ENCODE measurements at places on chromosomes 6 and 20.

GRCh38 chr20:35901678-35902544, 52.4 kb downstream of the SCAND1 start:
- DNase-seq: no peak

DNA sequence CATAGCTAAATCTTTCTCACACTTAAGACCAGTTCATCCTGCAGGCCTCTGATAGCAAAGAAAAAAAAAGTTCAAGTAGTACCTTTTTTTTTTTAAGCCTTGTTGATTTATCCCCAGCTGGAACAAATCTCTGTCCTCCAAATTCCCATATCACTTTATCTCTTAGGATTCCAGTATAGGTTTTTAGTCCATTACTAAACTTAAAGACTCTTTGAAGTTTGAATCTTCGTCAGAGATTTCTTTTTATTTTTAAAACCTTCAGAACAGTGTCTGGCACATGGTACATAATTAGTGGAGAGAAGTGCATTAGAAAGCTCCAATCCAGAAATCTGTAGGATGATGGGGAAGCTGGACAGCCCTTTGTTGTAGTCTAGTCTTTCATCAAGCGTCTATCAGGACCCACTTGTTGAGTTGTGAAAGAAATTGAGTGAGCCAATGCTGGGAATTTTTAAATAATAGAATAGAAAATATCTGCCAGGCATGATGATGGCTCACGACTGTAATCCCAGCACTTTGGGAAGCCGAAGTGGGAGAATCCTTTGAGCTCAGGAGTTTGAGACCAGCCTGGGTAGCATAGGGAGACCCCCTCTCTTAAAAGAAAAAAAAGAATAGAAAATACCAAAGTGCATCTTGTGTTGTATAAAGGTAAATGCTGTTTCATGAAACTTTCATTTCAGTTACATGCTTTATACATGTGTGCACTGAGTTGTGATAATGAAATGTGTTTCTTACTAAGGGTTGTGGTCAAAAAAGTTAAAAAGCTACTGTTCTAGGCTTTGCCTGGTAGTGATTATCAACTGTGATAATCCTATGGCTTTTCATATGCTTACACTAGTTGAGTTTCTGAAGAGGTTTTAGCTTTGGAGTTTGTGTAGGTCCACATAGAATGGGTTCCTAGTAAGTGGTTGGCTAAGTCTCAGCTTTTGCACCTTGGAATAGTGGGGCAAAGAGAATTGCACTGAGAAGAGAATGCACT, 3.2 kb downstream of the NFYA start:
- DNase-seq: no peak

- no peak for DNase-seq
Measured at GRCh38 chr6:45657226-45657625, 279.5 kb upstream of the SUPT3H start.

DNA sequence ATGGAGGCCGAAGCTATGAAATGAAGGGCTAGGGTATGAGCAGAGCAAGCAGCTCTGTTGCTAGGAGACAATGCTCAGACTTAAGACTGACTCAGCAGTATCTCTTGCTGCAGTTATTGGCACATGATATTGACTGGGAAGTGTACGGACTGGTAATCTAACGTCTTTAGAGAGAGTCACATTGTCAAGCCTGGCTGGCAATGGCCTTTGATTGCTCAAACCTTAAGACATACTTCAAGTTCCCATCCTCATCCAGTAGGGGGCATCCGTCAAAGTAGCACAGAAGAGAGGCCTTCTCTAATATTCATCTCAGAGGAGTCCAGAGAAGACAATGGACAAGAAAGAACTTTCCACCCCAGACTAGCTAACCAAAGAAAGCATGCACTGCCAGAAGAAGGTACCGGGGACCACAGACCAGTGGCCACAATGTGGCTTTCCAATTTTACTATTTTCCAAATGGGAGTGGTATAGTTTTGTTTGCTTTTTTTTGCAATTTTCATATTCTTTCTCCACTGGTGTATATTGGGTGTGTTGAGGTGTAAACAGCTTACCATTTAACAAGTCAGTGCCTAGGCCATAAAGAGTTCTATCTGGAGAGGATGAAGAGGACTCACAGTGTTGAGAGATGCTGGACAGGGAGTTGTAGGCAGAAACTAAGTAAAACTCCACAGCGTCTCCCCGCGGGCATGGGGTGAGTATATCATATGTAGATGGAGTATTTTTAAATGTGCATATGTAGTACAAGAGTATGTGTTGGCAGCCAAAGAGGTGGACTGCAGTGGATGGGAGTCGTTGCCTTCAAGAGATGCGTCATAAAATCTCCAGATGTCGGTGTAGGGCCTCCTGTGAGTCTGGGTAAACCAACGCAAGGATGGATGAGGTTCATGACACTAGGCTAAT, 36.7 kb downstream of the LRFN2 start:
- no peak for DNase-seq

DNA sequence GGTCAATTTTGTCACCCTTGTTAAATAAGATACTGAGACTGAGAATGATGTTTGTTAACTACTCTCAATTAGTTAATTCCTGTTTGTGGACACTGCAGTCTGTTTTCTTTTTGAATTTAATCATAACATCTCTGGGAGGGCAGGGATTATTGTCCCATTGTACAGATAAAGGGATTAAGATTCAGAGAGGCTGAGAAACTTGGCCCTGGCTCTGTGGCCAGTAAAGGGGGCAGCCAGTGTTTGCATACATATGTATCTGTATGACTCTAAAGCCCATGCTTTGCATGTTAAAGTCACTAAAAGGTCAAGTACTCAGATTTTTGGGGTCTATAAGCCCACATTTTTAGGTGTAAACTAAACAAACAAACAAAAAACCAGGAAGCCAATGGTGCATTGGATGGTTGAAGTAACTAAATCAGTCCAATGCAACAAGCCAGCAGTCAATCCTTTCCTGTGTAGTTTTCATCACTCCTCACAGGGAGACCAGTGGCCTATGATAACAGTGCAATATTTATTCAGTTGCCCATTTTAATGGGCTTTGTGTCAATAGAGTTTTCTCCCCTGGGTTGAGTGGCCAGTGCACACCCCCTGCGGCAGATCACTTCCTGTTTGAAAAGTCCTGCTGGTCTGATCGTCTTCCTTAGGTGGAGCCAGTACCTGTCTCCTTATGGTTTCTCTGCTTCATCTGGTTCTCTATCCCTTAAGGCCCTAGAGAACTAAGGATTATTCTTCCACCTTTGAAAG, 106.7 kb downstream of the SLX4IP start:
- no peak for DNase-seq

DNA sequence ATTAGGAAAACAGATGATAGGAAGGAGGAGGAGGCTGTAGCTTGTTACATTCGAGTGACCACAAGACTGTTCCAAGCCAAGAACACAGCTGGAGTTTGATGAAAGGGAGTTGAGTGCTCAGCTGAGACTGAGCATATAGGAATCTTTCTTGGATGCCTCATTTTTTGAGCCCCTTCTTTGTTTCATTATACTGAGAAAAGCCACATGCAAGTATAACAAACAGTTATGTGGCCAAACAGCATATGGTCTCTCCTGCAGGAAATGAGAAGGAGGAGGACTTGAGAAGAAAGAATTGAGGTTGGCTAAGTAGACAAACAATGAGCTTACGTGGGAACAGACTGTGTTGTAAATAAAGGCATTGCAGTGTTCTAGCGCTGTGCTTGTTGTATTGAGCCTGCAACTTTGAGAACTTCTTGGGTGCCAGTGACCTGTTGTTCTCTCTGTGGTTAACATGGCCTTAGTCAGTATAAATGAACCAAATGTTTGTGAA, 78.3 kb downstream of the AKAP7 start:
- no peak for DNase-seq

DNA sequence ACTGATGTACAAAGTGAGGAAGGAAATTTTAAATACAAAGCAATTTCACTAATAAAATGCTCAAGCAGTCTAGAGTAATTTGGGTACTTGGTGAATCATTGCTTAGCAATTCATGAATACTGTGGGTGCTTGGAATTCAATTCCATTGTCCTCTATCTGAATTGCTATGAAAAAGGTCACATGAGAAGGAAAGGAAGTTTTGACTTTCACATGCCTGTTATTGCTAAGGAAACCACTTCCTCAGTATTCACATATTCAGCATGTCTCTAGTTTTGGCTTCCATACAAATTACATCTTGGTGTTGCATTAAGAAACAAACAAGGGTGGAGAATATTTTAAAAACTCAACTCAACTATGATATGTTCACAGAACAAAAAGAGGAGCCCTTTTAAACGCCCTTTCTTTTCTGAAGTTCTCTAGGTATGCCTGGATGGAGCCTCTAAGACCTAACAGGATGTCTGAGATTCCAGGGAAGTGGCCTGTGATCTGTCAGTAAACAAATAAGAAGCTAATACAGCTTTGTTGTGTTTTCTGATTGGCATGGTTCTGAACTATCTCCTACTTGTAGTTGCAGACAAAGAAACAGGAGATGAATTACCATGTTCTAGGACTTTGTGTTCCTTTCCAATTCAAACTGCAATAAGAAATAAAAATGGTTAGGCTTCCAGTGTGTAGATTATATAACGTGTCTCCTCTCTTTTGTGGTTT, 190.4 kb downstream of the OGFRL1 start:
- no peak for DNase-seq

GRCh38 chr6:132101535-132101934, 150.4 kb upstream of the CCN2 start:
- no peak for DNase-seq

GRCh38 chr6:122799916-122800686, 11.0 kb downstream of the SMPDL3A start:
- no peak for DNase-seq

DNA sequence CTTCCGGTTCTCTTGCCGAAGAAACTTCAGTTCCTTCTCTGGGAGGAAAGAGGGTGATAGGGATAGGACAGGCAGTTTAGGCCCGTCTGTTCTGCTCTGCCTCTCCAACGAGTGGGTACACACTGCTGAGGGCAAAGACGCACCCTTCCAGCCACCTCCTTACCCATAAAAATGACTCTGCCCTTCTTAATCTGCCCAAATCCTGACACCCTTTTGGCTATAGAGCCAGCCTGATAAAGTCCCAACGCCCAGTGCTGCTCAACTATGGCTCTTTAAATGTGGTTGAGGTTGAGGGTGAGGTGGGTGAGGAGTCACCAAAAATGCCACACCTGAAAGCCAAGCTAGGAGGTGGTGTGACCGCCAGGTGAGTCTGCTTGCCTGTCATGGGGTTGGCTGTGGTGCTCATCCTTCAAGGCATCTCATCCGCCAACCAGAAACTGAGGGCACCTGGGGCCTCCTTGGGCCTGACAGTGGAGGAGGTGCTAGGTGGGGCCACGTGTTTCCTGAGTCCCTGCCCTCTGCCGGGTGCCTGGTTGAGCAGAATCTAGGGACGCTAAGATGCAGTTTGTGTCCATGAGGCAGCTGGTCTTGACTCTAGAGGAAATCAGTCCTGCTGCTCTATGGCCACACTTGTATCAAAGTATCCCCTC, 16.3 kb downstream of the CCDC167 start:
- no peak for DNase-seq

GRCh38 chr20:11917663-11918062, at the start of gene BTBD3:
Gene BTBD3, plus strand, starts transcription at chr20:11917893. Its CDS starts 383 bp downstream, at chr20:11918276.
- peak; percentile 92 for DNase-seq

- DNase-seq: no peak
Measured at GRCh38 chr6:158825038-158825950, 6.1 kb upstream of the EZR start.

DNA sequence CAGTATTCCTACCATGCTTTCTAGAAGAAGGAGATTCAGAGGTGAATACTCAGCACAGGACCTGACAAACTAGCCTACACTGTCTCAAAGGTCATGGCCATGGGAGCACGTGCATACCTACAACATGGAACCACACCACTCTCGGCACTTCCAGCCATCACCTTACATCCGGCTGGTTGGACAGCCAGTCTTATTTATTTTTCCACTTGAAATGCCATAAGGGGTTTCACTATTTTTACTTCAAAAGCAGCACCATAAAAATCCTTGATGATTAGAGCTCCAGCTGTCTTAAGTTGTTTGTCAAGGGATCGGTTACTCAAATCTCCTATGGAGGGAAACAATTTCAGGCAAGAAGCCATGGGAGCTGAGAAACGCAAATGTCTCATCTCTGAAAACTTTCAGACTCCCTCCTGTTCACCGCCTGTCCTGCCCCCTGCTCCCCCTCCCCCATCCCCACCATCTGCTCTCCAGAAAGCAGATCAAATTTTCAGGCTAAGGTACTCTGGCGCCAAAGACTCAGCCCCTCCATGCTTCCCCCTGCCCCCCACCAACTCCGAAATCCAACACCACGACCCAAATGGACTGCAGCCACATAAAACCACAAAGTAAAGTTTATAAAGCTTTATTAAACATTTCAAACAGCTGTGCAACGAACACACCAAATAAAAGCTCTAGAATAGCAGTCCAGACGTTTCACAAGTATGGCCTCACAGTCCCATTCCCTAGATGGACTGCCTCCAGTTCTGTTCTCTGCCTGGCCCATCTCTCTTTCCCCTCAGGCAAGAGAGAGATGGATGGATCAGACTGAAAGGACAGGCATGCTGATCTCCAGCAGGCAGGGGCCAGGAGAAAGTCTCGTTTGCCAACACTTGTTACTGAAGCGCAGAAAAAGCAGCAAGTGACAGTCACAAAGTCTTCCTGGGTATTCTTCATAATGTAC, 4.0 kb upstream of the NNAT start:
- no peak for DNase-seq

GRCh38 chr6:106370639-106371038, 10.1 kb downstream of the CRYBG1 start:
- no peak for DNase-seq

- DNase-seq: no peak
Measured at GRCh38 chr20:19466206-19466928, 253.9 kb downstream of the SLC24A3 start.

DNA sequence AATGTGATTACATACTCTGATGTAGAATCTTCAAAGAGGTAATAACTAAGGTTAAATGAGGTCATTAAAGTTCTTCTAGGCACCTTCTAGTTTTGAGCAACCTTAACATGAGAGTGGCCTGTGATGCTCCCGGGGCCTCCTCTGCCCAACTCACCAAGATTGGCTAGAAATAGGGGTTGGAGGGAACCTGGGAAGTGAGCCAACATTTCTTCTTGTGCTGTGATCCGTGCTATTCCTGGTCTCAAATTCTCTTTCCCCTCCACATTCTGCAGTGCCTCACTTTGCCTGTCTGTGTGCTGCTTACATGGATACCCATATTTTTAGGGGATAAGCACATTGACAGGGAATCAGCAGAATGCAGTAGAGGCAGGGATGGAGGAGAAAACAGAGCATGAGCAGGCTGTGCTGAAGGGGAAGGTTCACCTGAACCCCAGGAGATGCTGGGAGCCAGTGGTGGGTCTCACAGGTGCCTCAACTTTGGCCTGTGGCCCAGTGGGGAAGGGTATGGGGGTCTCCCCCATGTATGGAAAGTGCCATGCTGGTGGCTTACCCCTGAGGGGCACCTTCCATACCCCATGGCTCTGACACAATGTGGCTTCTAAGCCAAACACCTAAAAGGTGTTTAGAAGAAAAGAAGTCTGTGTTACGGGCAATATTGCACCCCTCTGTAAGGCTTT, 164.7 kb upstream of the CHD6 start:
- no peak for DNase-seq

DNA sequence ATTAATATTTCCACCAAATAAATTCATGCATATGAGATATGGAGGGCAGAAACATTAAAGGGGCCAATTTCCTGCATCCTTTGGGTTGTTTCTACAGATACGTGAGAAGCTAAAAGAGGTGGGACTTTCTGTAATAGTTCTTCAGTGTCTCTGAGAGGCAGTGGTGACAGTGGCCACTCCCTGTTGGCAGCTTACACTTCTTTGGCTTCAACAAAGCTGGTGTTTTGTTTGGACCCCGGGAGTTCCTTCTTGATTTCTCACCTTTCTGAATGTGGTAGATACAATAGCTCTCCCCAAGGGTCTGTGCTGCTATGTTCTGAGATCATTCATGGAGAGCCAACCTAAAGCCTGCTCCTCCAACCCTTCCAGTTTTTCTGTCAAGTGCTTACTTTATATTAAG, 7.8 kb downstream of the PLCB1 start:
- no peak for DNase-seq

Measured in NCI-H526 treated with DMSO at 0.1 percent for 48 hours (cell line).